Stimulated activated CD4-positive, alpha-beta T cell treated with anti-CD3 and anti-CD28 coated beads, Interleukin-2, amount 100 ng/mL, for 4 hours (primary cell): ENCODE measurements at places on chromosomes 4 and X.

GRCh38 chr4:1218634-1219565 lies 30.0 kb downstream of the CTBP1 start:
- no peak for DNase-seq

DNA sequence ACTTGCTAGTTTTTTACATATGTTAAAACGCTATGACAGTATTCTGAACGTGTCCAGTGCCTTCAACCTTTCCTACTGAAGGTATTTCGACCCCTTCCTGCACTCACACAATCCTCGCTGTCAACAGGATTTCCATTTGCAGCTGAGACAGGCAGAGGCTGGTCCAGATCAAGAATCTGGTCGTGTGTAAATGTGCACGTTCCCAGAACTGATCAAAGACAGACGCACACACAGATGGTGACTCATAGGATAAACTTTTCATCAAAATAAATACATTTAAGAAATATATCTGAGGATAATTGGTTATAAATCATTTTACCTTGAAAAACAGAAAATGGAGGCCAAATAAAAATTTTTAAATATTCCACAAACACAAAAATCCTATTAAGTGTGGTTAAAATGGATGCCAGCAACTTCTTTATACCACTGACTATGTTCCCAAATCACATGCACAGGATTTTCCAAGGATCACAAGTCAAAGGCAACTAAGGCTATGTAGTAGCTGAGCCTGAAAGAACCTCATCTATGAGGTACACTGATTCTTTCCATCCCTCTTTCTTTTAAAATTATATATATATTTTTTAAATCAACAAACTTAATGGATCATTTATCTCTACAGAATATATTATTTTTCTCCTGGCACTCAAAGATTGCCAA lies 85.9 kb downstream of the RNF150 start:
- DNase-seq, result no peak

DNA sequence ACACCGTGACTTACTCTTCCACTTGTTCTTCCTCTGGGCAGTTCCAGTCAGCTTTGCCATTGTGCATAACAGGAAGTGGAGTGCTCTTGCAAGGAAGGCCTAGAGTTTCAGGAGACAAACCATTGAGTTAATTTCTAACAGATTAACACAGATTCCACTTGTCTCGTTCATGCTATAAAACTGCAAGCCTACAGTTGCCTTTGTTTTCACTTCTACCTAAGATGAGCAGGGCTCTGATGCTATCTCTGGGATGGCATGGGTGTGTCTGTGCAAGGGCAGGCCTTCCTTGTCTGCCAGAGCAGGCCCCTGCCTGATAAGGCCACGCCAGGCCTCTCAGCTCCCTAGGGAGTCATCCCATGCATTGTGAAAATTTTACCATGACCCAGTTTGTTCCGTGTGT lies 67.7 kb upstream of the PGRMC2 start:
- DNase-seq, result no peak

DNA sequence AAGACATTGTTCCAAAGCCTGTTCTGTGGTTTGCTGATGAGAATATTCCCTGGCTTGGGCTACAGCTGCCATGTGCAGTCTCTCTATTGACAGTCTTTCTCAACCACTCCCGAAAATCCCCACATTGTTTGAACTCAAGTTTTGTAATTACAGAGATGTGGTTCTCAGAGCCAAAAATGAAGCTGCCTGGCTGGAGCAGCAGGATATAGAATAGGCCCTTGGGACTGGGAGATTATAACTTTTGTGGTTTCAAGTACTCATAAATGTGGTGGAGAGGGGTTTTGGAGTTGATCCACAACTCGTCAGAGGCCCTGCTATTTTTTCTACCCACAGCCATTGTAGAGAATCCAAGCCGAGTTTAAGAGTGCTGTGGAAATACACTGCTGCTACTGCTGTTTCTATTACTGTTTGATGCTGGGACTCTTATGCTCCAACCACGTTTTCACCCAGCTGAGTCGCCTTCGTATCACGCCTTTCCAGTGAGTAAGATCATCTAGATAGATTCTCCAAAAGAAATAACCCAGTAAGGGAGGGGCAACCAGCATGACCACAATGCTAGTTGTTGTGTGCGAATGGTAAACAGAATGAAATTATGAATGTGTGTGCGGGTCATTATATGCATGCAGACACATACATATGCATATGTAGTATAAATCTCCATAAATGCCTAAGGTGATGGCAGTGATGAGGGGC lies 57.1 kb upstream of the ATXN3L start:
- no peak for DNase-seq

DNA sequence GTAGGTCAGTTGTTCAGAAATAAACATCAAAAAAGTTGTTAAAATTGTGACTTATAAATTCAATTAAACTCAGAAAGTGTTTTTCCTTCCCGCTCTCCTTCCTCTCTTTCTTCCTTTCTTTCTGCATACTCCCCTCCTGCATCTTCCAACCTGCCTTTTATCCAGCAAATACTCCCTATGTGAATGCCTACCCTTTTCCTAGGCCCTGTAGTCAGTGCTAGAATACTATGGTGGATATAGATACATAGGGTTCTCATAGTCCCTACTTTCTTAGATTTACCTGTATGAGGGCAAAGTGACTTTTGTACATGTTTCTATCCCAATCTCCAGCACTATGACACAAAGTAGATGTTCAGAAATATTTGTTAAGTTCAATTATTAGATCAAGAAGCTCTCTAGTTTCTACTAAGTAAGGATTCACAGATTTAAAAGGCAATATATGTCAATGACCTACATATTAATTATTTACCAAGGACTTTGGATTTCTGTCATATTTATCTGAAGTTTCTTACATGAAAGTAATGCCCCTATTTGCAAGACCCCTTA lies 732 bp downstream of the SULT1E1 start:
- no peak for DNase-seq

DNA sequence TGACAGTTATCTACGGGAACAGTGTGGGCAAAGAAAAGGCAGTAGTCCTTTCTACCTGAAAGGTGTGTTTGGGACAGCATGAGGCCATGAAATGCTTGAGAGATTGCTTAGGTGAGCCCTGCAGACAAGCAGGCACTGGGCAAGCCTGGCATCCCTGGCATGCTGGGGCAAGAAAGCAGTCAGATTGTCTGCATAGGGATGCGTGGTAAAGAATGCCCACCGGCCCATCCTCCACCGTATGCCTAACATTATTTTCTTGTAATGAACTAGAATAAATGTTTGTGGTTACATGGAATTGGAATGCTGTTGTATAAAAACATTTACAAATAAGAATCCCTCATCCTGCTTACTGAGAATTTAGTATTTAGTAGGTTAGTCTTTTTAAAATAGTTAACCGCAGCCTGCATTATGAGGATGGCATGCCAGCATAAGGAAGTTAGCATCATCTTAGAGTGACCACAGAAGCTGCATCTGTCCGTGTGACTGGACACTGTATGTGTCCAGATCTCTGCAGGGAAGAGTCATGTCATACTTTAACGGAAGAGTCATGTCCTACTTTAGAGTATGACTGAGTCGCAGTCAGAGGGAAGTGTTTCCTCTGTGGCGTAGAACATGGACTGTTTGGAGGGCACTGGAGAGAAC lies 18.9 kb downstream of the ZBTB49 start:
- no peak for DNase-seq
